ENCODE measurements at places on chromosomes 3 and 15.

DNA sequence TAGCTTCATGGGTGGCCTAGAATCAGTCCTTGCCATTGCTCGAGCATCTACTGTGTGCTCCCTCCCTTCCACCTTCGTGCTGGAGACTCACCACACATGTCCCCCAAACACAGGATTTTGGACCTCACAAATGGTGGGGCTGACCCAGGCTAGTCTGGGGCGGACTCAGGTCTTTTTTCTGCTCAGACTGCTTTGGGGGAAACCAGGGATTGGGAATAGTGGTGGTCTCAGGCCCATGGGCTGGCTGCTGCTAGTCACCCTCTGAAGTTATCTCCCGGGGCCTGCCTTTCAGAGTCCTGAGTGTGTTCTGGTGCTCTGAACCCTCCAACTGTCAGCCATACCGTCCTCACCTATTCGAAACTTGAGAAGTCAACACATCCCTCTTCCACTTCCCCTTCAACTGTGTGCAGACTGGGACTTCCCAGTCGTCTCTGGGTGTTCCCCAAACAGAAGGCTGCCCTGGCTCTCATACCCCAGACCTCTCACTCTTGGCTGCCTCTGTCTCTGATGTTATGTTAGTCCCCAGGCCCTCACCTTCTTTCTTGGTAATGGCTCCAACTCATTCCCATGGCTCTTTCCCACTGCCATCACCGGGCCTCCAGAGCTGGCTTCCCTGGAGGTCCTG, 46.0 kb downstream of the PPCDC start:
- H3K36me3 ChIP-seq: no peaks in the 10 kb centered on the region
- no peaks in the 10 kb centered on the region for H3K27me3 ChIP-seq
- H3K27ac ChIP-seq: no peak overlapping the region
- DNase-seq: no peak

DNA sequence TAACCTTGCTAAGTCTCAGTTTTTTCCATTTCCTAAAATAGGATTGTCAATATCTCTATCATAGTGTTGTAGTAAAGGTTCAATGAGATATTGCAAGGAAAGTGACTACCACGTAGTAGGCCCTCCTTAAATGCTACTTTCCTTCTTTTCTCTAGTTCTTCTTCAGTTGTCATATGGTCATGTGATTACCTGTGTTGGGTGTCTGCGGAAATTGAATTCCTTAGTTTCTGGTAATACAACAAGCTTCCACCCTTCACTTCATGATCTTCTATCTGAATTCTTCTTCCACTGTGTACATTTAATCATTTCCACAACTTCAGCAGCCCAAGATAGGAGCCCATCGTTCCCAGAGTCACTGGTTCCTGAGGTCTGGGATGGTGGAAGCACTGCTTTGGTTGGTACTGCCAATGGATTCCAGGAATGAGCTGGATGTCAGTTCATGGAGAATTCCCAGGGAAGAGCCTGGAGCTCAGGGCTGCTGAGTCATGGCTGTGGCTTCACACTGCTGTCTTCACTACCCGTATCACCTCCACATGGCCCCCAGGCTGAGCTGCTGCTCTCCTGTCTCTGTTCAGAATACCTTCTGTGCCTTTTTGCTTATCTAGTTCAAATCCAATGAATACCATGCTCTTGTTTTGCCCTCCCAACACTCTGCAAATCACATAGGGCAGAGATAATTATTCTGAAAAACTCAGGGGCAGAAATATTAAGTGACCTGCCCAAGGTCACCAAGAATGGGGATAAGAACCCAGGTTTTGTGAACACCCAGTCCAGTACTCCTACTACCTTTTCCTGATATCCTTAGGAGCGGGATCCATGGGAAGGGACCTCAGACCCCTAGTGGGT, 98.6 kb downstream of the RPL39L start:
- no peaks in the 10 kb centered on the region for H3K27me3 ChIP-seq
- H3K4me1 ChIP-seq: peaks cover 3% of the 10 kb centered on the region
- H3K27ac ChIP-seq: no peak overlapping the region
- no peak overlapping the region for H3K4me3 ChIP-seq

GRCh38 chr15:46301291-46301690, 666.5 kb downstream of the SQOR start:
- no peak overlapping the region for H3K4me3 ChIP-seq
- no peaks in the 10 kb centered on the region for H3K27me3 ChIP-seq
- DNase-seq: no peak
- H3K36me3 ChIP-seq: no peaks in the 10 kb centered on the region
- no peak overlapping the region for H3K27ac ChIP-seq

- peaks cover 61% of the 10 kb centered on the region for H3K27me3 ChIP-seq
- no peak for DNase-seq
- H3K27ac ChIP-seq: no peak overlapping the region
- H3K4me1 ChIP-seq: peaks cover 22% of the 10 kb centered on the region
- H3K36me3 ChIP-seq: no peaks in the 10 kb centered on the region
Observed at GRCh38 chr3:186365202-186365974, 3.4 kb upstream of the DGKG start.

GRCh38 chr3:139689708-139690228, 12.0 kb upstream of the NMNAT3 start:
- no peaks in the 10 kb centered on the region for H3K4me1 ChIP-seq
- H3K27ac ChIP-seq: no peak overlapping the region
- H3K4me3 ChIP-seq: no peak overlapping the region
- no peak for DNase-seq
- H3K27me3 ChIP-seq: no peaks in the 10 kb centered on the region

- H3K27me3 ChIP-seq: no peaks in the 10 kb centered on the region
- H3K4me1 ChIP-seq: no peaks in the 10 kb centered on the region
- no peak for DNase-seq
- no peaks in the 10 kb centered on the region for H3K36me3 ChIP-seq
Observed at GRCh38 chr3:120119846-120120510, 25.7 kb upstream of the GSK3B start.

- H3K27me3 ChIP-seq: no peaks in the 10 kb centered on the region
- H3K36me3 ChIP-seq: no peaks in the 10 kb centered on the region
- H3K27ac ChIP-seq: no peak overlapping the region
- H3K4me3 ChIP-seq: no peak overlapping the region
- DNase-seq: no peak
Observed at GRCh38 chr3:23820888-23821287, 15.1 kb downstream of the UBE2E1 start.

GRCh38 chr3:128488991-128489673, 3.9 kb downstream of the GATA2 start:
- H3K27me3 ChIP-seq: peaks cover 100% of the 10 kb centered on the region
- H3K4me3 ChIP-seq: peak overlapping the region; percentile 68
- peaks cover 68% of the 10 kb centered on the region for H3K4me1 ChIP-seq
- DNase-seq: peak; percentile 69

- H3K27ac ChIP-seq: no peak overlapping the region
- no peaks in the 10 kb centered on the region for H3K4me1 ChIP-seq
- no peak for DNase-seq
- H3K27me3 ChIP-seq: no peaks in the 10 kb centered on the region
- no peak overlapping the region for H3K4me3 ChIP-seq
- H3K36me3 ChIP-seq: peaks cover 23% of the 10 kb centered on the region
Observed at GRCh38 chr3:32734756-32735155, 49.8 kb downstream of the CNOT10 start.

DNA sequence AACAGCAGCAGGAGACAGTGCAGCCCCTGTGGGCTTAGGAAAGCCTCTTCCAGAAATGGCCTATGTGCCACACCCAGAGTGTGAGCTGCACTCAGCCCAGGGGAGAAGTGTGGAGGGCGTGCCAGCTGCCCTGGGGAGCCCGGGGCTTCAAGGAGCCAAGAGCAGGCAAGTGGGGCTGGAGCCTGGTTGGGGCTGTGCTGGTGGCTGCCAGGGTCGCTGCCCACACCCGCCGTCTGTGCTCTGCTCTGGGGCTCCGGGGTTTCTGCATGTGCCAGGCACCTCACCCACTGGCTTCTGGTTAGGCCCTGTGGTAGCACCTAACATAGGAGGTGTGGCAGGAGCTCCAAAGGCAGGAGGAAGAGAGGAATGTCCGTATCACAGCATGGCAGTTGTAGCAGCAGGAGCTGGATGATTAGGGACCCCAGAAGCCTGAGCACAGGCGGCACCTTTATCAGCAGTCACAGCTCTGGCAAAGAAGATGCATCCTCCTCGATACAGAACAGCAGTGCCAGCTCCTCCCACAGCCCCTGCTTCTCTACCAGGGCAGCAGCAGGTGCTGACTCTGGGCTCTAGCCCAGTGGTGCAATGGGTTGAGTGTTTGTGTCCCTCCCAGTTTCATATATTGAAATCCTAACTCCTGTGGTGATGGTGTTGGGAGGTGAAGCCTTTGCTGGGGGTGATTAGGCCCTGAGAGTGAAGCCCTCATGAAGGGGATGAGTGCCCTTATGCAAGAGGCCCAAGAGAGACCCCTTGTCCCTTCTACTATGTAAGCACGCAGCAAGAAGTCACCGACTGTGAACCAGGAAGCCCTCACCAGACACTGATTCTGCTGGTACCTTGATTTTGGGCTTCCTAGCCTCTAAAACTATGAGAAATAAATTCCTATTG, 70.0 kb upstream of the KLF13 start:
- H3K27me3 ChIP-seq: no peaks in the 10 kb centered on the region
- H3K27ac ChIP-seq: no peak overlapping the region
- DNase-seq: no peak
- no peak overlapping the region for H3K4me3 ChIP-seq
- peaks cover 18% of the 10 kb centered on the region for H3K4me1 ChIP-seq

DNA sequence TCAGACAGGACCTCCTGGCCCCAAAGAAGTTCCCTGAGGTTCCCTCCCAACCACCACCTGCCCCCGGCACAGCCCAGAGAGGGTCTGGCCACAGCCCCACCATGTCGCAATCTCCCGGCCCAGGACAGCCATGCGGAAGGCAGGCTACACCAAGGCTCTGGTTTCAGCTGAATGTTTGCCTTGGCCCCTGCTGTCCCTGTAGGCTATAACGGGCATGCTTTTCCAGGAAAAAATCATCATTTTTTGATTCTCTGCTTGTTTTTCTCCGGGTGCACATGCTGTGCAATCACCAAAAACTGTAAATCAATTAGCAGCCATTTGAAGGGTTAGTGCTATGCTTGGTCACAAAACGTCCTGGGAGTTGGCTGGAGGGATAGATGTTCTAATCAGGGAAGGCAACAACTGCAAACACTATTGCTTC, 142.7 kb upstream of the IGF1R start:
- H3K36me3 ChIP-seq: no peaks in the 10 kb centered on the region
- H3K4me1 ChIP-seq: peaks cover 20% of the 10 kb centered on the region
- H3K27ac ChIP-seq: peak overlapping the region; percentile 16
- no peak overlapping the region for H3K4me3 ChIP-seq
- peak; percentile 91 for DNase-seq
- peaks cover 12% of the 10 kb centered on the region for H3K27me3 ChIP-seq

DNA sequence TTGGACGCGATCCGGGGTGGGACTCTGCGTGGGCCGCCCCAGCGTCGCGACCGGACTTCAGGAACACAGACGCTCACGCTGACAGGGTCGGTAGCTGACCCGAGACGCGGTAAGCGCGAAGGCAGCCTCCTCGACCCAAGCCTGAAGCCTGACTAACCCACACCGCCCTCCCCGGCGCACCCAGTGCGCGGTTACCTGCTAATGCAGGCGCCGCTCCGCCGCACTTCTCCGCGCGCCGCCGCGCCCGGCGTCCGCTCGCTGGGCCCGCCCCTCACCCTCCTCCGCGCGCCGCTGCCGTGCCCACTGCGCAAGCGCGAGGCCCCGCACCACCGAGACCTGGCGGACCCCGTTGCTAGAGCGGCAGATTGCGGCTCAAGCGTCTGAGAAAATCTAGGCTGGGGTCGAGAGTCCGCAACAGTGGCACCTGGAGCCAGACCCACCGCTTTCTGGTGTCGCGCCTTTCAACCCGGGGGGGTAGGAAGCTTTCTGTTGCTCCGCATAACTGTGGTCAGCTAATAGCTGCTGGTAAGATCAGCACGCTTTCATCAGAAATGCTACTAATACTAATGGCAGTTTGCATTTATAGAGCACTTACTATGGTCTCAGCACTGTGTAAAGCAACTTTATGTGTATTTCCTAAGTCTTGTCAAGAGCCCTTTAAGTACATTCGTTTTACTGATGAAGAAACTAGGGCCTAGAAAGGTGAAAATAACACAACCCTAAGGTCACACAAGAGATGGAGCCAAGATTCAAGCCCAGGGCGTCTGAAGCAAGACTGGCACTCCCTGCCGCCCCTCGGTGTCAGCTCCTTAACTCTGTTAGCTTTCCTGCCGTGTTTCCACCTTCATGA, at the start of gene TBCCD1:
Gene TBCCD1, minus strand, starts transcription at position 268 of the 850 bp plus-strand sequence. CDS start 3,010 bp downstream, outside the sequence.
- peak within 1 kb of the TSS; percentile 90 for H3K27ac ChIP-seq
- DNase-seq: peak; percentile 92
- peaks cover 52% of the 10 kb centered on the region for H3K4me1 ChIP-seq
- no peaks in the 10 kb centered on the region for H3K27me3 ChIP-seq
- no peaks in the 10 kb centered on the region for H3K36me3 ChIP-seq

GRCh38 chr3:128399221-128399915, 67.3 kb downstream of the DNAJB8 start:
- no peaks in the 10 kb centered on the region for H3K27me3 ChIP-seq
- no peaks in the 10 kb centered on the region for H3K36me3 ChIP-seq

- no peak for DNase-seq
- peaks cover 27% of the 10 kb centered on the region for H3K36me3 ChIP-seq
- H3K27me3 ChIP-seq: no peaks in the 10 kb centered on the region
- no peaks in the 10 kb centered on the region for H3K4me1 ChIP-seq
Observed at GRCh38 chr3:28317438-28318022, 31.0 kb upstream of the ZCWPW2 start.

GRCh38 chr3:186517218-186517617, 27.0 kb downstream of the CRYGS start:
- no peaks in the 10 kb centered on the region for H3K4me1 ChIP-seq
- no peak overlapping the region for H3K4me3 ChIP-seq
- DNase-seq: no peak
- H3K36me3 ChIP-seq: no peaks in the 10 kb centered on the region
- H3K27me3 ChIP-seq: peaks cover 20% of the 10 kb centered on the region
- H3K27ac ChIP-seq: no peak overlapping the region

GRCh38 chr3:47571391-47572175, 7.1 kb downstream of the CSPG5 start:
- no peak overlapping the region for H3K27ac ChIP-seq
- H3K36me3 ChIP-seq: no peaks in the 10 kb centered on the region
- no peaks in the 10 kb centered on the region for H3K4me1 ChIP-seq
- no peak for DNase-seq
- peaks cover under 1% of the 10 kb centered on the region for H3K27me3 ChIP-seq
- H3K4me3 ChIP-seq: no peak overlapping the region

- DNase-seq: no peak
- H3K27me3 ChIP-seq: no peaks in the 10 kb centered on the region
- no peak overlapping the region for H3K4me3 ChIP-seq
- H3K27ac ChIP-seq: no peak overlapping the region
- no peaks in the 10 kb centered on the region for H3K36me3 ChIP-seq
- H3K4me1 ChIP-seq: no peaks in the 10 kb centered on the region
Observed at GRCh38 chr3:121481106-121481880, 64.5 kb downstream of the POLQ start.

DNA sequence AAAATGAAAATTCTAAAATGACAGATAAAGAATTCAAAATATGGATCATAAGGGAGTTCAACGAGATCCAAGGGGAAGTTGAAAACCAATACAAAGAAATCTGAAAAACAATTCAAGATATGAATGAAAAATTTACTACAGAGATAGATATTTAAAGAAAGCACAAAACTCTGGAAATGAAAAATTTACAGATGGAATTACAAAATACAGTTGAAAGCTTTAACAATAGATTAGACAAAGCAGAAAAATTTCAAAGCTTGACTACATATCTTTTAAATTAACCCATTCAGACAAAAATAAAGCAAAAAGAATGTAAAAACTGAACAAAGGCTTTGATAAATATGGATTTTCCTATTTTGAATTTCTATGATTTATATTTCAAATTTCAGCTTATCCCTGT, 211.1 kb downstream of the SLC9A9 start:
- DNase-seq: no peak
- no peak overlapping the region for H3K4me3 ChIP-seq
- no peak overlapping the region for H3K27ac ChIP-seq
- no peaks in the 10 kb centered on the region for H3K27me3 ChIP-seq
- no peaks in the 10 kb centered on the region for H3K36me3 ChIP-seq

- no peak overlapping the region for H3K27ac ChIP-seq
- no peak for DNase-seq
- H3K27me3 ChIP-seq: no peaks in the 10 kb centered on the region
- no peak overlapping the region for H3K4me3 ChIP-seq
- H3K4me1 ChIP-seq: peaks cover 4% of the 10 kb centered on the region
Observed at GRCh38 chr3:178300441-178300959, 235.7 kb upstream of the KCNMB2 start.

All from suprapubic skin (tissue), 4 donors.